Left colon (tissue), 2 donors: ENCODE measurements at places on chromosomes 11 and 22. TPM values are rescaled to one million over a fixed set of nuclear protein-coding genes. Genes with fewer than 3 reads are reported as not detected.

The PAAF1 gene
- total RNA-seq: 11.4 TPM

The KRTAP5-9 gene
- 1.2 TPM for total RNA-seq

The FGF19 gene
- not detected for total RNA-seq

The SYCE3 gene
- not detected for total RNA-seq

The CAVIN3 gene
- total RNA-seq: 22.4 TPM

The EED gene
- 18.0 TPM for total RNA-seq
